ENCODE measurements at places on chromosomes 13 and 19.

DNA sequence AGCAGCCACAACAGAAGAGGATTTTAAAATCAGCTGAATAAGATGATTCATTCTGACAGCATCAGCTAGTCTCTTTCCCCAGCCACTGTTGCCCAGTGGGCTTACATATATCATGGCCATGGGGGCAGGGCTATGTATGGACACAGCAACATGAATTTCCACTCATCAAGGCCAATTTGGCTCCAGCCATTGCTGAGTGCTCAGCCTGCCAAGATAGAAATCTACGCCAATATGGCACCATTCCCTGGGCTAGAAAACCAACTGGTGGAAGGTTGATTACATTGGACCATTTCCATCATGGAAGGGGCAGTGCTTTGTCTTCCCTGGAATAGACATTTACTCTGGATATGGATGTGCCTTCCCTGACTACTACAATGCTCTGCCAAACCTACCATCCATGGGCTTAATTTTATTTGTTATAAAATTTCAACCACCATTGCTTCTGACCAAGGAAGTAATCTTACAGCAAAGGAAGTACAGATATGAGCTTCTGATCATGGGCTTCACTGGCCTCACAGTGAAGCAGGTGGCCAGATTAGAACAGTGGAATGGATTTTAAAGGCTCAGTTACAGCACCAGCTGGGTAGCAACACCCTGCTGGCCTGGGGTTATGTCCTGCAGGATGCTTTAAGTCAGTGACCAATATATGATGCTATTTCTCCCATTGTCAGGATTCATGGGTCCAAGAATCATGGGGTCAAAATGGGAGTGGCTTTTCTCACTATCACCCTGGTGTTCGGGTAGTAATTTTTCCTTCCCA lies 9.8 kb upstream of the ALOX5AP start:
- peaks cover 6% of the 10 kb centered on the region for H3K4me1 ChIP-seq
- peaks cover 27% of the 10 kb centered on the region for H3K27me3 ChIP-seq
- no peaks in the 10 kb centered on the region for H3K36me3 ChIP-seq
- no peak for DNase-seq
- H3K27ac ChIP-seq: no peak overlapping the region

DNA sequence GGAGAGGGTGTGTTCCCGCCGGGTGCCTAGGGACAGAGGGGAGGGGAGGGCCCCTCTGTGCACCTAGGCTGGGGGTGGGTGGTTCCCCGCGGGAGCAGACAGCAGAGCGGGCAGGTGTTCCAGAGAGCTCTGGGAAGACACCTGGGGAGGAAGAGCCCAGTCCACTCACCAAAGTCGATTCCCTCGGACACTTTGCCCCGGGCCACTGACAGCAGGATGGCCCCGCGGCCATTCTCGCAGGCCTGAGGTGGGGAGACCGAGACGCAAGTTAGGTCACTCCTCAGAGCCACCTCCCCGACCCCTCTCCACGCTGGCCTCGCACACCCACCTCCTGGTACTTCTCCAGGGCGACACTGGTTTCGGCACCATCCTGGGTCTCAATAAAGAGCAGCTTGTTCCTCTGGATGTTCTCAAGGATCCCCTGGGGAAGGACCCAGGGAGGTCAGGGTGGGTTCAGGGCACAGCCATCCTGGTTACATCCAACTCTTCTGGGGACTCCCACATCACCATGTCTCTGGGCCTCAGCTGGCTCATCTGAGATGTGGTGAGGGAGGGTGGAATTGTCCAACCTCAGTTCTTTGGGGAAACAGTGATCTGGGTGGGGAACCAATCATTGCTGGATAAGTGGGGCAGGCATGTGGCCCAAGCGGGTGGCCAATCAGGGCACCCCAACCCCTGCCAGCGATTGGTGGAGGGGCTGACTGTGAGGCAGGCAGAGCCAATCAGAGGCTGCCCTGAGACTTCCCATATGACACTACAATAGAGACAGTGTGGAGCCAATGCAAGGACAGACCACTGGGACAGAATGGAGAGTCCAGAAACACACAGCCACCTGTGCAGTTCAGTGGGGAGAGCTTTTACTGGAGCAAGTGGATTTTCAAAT lies 12.6 kb downstream of the KLC3 start:
- H3K4me3 ChIP-seq: no peak overlapping the region
- peaks cover 11% of the 10 kb centered on the region for H3K36me3 ChIP-seq
- no peak overlapping the region for H3K27ac ChIP-seq
- DNase-seq: no peak

DNA sequence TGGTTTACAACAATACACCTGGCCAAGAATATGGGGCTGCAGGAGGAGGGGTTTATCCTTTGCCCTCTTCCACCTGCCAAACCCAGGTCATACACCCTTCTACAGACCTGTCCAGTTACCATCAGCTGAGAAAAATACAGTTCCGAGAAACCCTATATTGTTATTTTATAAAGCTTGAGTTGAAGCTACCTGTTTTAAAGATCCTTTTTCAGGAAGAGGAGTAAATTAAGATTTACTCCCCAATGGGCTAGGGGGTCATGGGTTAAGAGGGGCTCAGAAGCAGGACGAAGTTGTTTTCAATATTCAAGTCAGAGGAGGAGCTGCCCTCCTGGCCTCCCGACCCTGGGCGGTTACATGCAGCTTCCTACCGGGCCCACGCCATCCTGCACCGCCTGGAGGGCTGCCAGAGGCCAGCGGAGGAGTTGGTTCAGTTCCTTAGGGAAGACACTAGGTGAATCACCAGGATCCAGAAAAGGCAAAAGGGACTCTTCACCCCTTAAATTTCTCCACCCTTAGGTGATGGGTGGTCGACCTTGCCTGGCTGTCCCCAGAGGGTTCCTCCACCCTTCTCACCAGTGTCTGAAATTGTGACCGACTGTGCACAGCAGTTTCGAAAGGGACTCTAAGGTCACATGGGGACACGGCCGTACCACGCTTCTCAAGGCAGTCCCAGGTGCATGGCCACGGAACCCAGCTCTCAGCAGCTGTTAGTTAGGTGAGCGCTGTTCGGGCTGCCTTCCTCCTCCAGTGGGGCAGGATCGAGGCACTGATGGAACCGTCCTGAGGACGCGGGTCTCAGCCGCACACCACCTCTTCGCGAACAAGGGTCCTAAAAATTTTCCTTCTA lies 1.2 kb downstream of the GJB2 start:
- H3K4me1 ChIP-seq: peaks cover 21% of the 10 kb centered on the region
- no peak overlapping the region for H3K27ac ChIP-seq
- H3K36me3 ChIP-seq: no peaks in the 10 kb centered on the region
- H3K4me3 ChIP-seq: peak overlapping the region; percentile 64

GRCh38 chr19:44777715-44778347 lies at the start of gene CBLC:
Gene CBLC (plus strand): TSS chr19:44777890. CDS start chr19:44777932, 42 bp downstream.
- H3K27me3 ChIP-seq: peaks cover 24% of the 10 kb centered on the region
- no peaks in the 10 kb centered on the region for H3K36me3 ChIP-seq
- H3K4me3 ChIP-seq: no peak within 1 kb of the TSS
- no peak within 1 kb of the TSS for H3K27ac ChIP-seq

- peaks cover 10% of the 10 kb centered on the region for H3K27me3 ChIP-seq
- no peaks in the 10 kb centered on the region for H3K36me3 ChIP-seq
- H3K4me1 ChIP-seq: no peaks in the 10 kb centered on the region
- DNase-seq: no peak
- no peak overlapping the region for H3K4me3 ChIP-seq
Observed at GRCh38 chr13:44155422-44156293, 218.0 kb upstream of the SERP2 start.

GRCh38 chr19:31270897-31271296 lies 78.3 kb downstream of the TSHZ3 start:
- no peak for DNase-seq
- H3K27me3 ChIP-seq: no peaks in the 10 kb centered on the region
- H3K36me3 ChIP-seq: no peaks in the 10 kb centered on the region

GRCh38 chr13:84208246-84208910 lies 326.1 kb upstream of the SLITRK1 start:
- no peak overlapping the region for H3K4me3 ChIP-seq
- DNase-seq: no peak
- no peaks in the 10 kb centered on the region for H3K36me3 ChIP-seq
- H3K27me3 ChIP-seq: no peaks in the 10 kb centered on the region

GRCh38 chr13:98508685-98509084 lies 68.2 kb downstream of the STK24 start:
- peaks cover 75% of the 10 kb centered on the region for H3K4me1 ChIP-seq
- H3K27ac ChIP-seq: no peak overlapping the region
- peaks cover 41% of the 10 kb centered on the region for H3K36me3 ChIP-seq
- no peak overlapping the region for H3K4me3 ChIP-seq

DNA sequence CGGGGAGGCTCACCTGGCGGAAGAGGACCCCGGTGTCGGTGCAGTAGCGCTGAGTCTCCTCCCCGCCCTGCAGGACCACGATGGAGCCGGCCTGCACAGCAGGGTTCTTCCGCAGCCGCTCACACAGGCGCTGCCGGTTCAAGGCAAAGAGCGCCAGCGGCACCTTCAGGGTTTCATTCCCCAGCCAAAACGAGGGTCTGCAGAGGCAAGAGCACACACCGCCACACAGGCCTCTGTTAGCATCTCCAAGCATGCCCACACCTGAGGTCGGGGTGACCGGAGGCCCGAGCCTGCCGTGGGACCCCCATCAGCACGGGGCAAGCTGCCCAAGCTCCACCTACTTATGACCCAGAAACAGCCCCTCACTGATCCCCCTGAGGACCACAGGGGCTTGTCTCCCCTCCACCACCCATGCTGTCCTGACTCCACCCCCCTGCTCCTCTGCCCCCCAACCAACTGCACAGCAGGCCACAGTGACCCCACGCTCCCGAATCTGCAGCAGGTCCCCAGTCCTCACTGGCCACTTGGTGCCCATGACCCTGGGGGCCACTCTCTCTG lies 8.9 kb downstream of the PEPD start:
- peaks cover 23% of the 10 kb centered on the region for H3K4me1 ChIP-seq
- no peak overlapping the region for H3K27ac ChIP-seq
- no peak overlapping the region for H3K4me3 ChIP-seq
- H3K36me3 ChIP-seq: no peaks in the 10 kb centered on the region

GRCh38 chr13:71814806-71815360 lies 52.1 kb downstream of the DACH1 start:
- no peaks in the 10 kb centered on the region for H3K36me3 ChIP-seq
- no peak overlapping the region for H3K4me3 ChIP-seq
- H3K27ac ChIP-seq: no peak overlapping the region
- H3K27me3 ChIP-seq: no peaks in the 10 kb centered on the region
- no peaks in the 10 kb centered on the region for H3K4me1 ChIP-seq
- no peak for DNase-seq

DNA sequence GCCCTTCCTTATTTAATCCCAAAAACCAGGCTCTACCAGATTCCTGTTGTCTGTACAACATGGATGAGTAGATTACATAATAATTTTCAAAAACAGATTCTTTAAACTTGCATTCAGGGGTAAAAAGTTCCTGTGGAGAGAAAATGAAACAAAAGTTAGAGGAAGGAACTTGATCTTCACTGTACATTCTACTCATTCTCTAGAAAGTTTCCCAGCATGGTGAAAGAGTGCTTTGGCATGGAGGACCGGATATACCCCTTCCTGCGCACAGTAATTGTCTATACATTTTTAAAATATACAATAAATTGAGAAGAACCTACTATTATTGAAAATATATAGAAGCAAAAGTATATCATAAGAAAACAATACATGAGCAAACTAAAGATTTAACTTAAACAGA lies 274.2 kb downstream of the ITGBL1 start:
- no peaks in the 10 kb centered on the region for H3K4me1 ChIP-seq
- no peak for DNase-seq
- no peaks in the 10 kb centered on the region for H3K27me3 ChIP-seq
- no peak overlapping the region for H3K27ac ChIP-seq
- no peak overlapping the region for H3K4me3 ChIP-seq
- no peaks in the 10 kb centered on the region for H3K36me3 ChIP-seq

DNA sequence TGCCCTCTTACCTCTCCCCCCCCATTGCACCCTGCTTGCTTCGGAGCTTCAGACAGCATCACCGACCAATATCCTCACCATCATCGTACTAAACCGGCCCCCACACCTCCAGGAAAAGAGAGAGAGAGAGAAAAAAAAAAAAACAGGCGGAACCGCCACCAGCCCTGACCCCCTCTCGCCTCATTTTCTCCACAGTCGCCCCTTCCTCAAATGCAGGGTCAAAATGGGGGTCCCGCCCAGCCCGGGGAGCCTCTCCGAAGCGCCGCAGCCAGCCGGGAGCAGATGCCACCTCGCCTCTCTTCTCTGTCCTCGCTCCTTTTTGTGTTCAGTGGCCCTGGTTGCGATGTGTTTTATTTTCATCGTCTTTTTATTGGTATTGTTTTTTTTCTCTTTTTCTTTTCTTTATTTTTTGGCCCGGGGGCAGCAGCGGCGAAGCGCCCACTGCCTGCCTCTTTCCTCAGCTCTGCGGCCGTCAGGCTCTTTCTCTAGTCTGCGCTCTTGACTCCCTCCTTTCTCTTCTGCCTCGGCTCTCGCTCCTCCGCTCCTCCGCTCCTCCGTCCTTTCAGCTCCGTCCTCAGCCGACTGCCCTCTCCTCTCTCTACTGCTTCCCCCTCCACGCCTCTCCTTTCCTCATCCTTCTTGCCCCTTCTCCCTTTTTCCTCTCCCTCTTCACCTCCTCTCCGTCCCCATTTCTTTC lies 41.4 kb downstream of the DEDD2 start:
- peak; percentile 41 for DNase-seq
- no peaks in the 10 kb centered on the region for H3K36me3 ChIP-seq
- H3K27me3 ChIP-seq: peaks cover 38% of the 10 kb centered on the region
- H3K4me1 ChIP-seq: peaks cover 15% of the 10 kb centered on the region
- peak overlapping the region; percentile 66 for H3K27ac ChIP-seq

All from activated naive CD4-positive, alpha-beta T cell treated with anti-CD3 and anti-CD28 coated beads, Interleukin-2, amount 10 ng/mL, durations not matched to agents 7 days and 5 days (primary cell).